ENCODE measurements at places on chromosomes 13 and 19. TPM values are rescaled to one million over a fixed set of nuclear protein-coding genes. Genes with fewer than 3 reads are reported as not detected.

CHAF1A gene
- 16.9 TPM for polyA plus RNA-seq

PTPRS gene
- 149 TPM for polyA plus RNA-seq

TUBA3C gene
- not detected for polyA plus RNA-seq

CPT1C gene
- 110 TPM for polyA plus RNA-seq

ZNF266 gene
- polyA plus RNA-seq, result 26.6 TPM

ARHGAP45 gene
- 16.9 TPM for polyA plus RNA-seq

GATAD2A gene
- 43.7 TPM for polyA plus RNA-seq

TNFRSF19 gene
- polyA plus RNA-seq, result 36.7 TPM

PEG3 gene
- 265 TPM for polyA plus RNA-seq

PTGIR gene
- polyA plus RNA-seq, result 0.65 TPM

TMEM255B gene
- polyA plus RNA-seq, result 5.1 TPM

ADAMTSL5 gene
- polyA plus RNA-seq, result 0.82 TPM

Measured in spinal cord (tissue), 10 donors.